Aorta (tissue), 5 donors: ENCODE measurements at places on chromosomes 12 and 14. TPM values are rescaled to one million over a fixed set of nuclear protein-coding genes. Genes with fewer than 3 reads are reported as not detected.

The MYO1H gene
- not detected for total RNA-seq

The PAPLN gene
- 5.8 TPM for total RNA-seq

DNA sequence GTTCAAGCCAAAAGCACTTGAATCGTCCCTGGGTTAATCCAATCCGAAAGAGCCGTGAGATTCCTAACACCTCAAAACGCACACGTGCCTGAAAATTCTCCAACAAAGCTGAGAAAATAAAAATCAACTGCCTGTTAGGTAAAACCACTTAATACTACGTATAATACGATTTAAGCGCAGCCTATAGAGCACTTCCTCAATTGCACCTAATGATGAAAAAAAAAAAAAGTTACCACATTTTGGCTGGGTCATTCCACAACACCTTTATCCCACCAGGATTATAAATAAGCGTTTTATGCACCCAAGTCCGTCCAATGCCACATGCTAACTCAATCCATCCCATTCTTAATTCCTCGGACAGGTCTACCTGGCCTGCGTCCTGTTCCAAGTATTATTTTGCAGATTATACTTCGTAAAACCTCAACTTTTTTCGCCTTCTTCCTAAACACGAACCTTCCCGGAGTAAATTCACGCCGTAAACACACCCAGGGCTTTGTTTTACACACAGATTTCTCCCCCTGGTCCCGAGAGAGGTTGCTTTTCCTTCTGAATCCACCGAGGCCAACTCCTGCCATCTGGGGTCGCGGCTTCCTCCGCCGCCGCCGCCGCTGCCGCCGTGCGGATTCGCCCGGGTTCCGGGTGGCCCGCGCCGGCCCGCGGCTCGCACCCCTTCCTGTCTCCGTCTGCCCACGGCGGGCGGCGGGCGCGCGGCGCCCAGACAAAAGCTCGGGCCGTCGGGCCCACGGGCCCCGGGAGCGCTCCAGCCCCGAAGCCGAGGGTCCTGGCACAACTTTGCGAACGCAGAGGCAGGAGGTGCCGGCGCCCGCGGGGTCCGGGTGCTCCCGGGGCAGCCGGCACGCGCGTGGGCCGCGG lies 66.2 kb downstream of the RNF34 start:
- DNase-seq: no peak

GRCh38 chr12:72136792-72137191 lies 135.4 kb upstream of the TRHDE start:
- no peak for DNase-seq
